Activated CD4-positive, alpha-beta T cell treated with anti-CD3 and anti-CD28 coated beads, Interleukin-2, amount 50 U/mL, for 1 hour (primary cell): ENCODE measurements at places on chromosomes 6 and 20.

- DNase-seq, result no peak
Observed at GRCh38 chr6:53326372-53327016, 22.3 kb downstream of the ELOVL5 start.

DNA sequence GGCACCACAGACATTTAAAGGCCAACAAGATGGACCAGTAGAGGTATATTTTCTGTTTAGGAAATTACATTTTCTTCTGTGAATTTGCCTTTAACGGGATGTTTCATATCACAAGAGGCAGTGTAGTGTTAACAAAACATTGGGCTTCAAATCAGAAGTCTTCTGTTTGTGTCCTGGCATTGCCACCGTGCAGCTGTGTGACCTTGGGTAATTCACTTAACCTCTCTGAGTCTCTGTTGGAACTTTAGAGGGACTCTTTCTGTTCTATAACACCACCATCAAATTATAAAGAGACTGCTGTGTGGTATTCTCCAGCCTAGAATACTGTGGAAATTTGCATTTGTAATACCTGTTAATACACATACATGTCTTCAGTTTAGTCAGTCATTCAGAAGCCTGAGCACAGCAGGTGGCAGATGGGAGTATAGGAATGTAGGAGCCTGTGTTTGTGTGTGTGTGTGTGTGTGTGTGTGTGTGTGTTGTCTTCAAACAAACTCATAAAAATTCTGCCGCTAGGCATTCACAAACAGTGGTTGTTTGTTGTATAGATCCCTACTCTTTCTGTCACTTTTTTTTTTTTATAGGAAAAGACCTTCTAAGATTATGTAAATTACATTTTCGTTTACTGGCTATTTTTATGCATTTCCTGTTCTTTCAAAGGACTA is 22.6 kb downstream of the UST start:
- no peak for DNase-seq

GRCh38 chr6:10276106-10276505 is 138.8 kb downstream of the TFAP2A start:
- no peak for DNase-seq

- no peak for DNase-seq
Observed at GRCh38 chr6:163383912-163384311, 30.6 kb upstream of the QKI start.

- no peak for DNase-seq
Observed at GRCh38 chr20:49644980-49645565, 68.6 kb downstream of the B4GALT5 start.

DNA sequence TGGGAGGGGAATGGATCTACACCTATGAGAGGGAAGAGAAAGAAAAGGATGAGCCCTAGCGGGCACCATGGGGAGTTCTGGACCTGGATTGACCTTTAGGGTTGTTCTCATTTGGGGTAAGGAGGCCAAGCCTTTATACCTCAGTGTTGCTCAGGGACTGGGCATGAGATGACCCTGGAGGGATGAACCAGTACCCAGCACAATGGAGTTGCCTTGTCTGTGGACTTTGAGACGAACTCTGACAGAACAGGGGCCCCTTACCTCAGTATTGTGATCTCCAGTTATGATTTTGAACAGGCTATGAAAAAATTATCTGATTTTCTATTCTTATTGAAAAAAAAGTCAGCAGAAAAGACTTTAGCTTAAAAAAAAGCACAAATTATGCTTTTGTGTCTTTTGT is 88.6 kb downstream of the FOXA2 start:
- no peak for DNase-seq

- no peak for DNase-seq
Observed at GRCh38 chr20:33127422-33128097, 40.4 kb upstream of the BPIFA2 start.

DNA sequence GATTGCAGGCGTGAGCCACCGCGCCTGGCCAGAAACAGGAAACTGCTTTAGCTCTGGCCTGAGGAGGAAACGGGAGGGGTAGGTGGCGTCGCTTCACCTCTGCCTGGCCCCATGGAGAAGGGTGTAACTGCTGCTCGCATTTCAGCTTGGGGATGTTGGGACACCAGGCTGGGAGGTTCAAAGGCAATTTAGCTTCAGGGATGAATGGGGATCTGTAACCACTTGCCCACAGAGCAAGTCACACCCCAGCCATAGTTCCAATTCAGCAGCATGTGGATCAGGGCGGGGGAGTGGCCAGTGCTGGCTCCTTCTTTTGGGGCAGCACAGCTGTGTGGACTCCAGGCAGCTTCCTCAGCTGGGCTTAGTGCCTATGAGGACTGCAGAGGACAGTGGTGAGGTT is 34.8 kb upstream of the NUP153 start:
- no peak for DNase-seq

GRCh38 chr20:38369389-38369788 is 23.1 kb downstream of the LBP start:
- no peak for DNase-seq

GRCh38 chr20:2756056-2756611 is 44.3 kb downstream of the CPXM1 start:
- DNase-seq, result no peak

- DNase-seq, result no peak
Observed at GRCh38 chr6:139820210-139820609, 445.8 kb upstream of the CITED2 start.

DNA sequence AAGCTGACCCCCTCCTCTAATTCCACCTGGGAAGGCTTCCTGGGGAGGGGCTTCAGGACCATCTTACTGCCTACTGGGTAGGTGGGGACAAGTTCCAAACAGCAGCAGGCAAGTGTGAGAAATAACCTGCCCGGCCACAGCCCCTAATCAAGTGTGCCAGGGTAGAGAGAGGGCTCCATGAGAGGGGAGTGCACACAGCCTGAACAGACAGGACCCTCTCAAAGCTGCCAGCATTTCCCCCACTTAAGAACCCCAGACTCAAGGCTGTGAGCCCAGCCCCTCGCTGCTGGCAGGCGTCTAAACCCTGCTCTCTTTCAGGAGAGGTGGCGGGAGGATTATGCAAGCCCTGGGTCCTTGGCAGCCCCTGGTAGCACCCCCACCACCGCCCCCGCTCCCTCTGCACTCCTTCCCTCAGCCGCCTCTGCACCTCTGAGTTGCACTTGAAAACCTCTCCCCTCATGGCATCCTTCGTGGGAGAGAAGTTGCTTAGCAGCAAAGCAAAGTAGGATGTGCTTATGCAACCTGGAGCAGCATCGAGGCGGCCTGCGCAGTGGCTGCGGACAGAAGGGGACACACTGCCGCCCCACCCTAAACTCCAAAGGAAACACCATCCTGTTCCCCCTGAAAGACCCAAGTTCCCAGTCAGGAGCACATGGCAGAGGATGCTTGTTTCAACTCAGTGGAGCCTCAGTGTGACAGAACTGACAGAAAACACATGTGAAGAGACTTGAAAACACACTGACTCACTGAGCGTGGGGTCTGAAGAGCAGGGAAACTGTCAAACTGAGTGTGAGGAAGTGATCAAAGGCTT is 10.5 kb downstream of the DDRGK1 start:
- no peak for DNase-seq

DNA sequence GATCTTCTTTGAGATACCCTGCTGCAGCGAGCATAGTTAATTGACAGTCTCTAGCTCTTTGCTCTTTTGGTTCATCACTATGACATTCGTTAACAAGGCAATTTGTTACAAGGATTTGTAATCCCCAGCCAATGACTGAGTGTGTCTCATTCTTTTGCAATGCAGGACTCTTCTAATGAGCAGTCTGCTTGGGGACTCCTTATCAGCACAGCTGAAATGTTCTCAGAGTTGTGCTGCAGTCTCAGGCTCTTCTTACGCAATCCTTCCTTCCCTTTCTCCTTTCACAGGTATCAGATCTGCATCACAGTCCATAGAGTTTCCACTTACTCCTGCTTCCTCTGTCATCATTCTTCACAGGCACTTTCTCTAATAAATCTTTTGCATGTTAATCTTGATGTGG is 161.2 kb upstream of the OGFRL1 start:
- no peak for DNase-seq

DNA sequence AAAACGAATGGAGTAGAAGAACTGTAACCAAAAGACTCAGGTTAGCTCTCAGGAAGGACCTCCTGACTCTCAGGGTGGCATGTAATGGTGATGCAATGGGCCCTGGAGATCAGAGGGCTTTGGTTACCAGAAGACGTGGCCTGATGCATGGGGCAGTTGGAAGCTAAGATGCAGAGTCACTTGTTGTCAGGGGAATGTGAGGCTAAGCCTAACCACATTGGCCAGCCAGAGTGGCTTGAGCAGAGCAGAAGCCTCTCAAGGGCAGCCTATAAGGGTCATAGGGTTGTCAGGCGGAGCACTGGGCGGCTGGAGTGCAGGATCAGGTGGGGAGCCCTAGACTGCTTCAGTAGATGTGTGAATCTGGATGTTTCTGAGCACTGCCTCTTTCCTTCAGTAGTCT is 5.9 kb downstream of the CNBD2 start:
- no peak for DNase-seq

GRCh38 chr6:125224231-125224861 is 70.8 kb downstream of the TPD52L1 start:
- no peak for DNase-seq

- no peak for DNase-seq
Observed at GRCh38 chr20:46056027-46056833, 27.2 kb downstream of the SLC12A5 start.

DNA sequence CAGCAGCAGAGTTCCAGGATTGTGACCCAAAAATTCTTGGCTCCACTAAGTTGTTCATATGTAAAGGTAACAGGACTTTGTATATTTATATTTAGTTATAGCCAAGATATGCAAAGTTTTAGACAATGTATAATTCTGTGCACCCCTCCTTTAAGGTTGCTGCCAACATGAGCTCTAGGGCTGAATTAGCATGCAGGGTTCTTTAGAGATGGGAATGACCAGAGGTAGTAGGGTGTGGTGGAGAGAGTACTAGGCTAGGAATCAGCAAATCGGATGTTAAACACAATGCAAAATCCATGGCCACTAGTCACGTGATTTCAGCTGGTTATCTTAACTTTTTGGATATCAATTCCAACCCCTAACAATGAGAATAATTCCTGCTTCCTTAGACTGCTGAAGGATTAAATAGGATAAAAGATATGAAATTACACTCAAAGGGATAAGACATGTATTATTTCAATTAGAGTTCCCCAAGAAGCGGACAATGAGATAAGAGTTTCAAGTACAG is 260.3 kb upstream of the RNF24 start:
- no peak for DNase-seq

- no peak for DNase-seq
Observed at GRCh38 chr6:52552278-52552643, 24.6 kb downstream of the TRAM2 start.

DNA sequence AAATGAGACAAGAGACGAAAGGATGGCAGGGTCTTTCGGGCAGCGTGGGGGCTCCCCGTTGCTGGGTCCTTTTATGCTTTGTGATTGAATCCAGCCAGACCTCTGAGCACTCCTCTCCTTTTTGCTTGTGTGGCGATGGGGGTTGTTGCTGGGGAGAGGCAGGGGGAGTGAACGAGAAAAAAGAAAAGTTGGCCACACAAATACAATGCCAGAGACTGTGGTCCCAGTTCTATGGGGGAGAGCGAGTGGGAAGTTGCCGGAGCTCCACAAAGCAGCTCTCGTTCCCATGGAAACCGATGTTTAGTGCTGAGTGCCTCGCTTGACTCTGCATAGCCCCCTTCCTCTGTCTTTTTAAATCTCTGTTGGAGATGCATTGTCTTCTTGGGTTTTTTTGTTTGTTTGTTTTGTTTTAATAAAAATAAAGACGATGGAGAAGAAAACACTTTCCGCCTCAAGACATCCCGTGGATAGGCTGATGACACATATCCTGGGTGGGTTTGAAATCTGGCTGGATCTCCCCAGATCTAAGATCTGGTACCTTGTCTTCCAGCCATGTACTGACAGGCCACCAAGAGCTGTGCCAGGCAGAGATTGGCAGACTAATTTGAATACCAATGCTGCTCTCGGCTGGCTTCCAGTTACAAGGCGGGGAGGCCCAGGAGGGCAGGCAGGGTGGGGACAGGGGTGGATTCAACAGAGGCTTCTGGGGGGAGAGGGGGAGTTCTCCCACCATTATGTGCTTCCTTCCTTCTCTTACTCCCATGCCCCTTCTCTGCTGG is 529.3 kb downstream of the QKI start:
- no peak for DNase-seq

GRCh38 chr6:144528743-144529425 is 243.7 kb downstream of the UTRN start:
- no peak for DNase-seq

GRCh38 chr6:27601668-27602254 is 128.9 kb upstream of the ZNF184 start:
- DNase-seq, result no peak

DNA sequence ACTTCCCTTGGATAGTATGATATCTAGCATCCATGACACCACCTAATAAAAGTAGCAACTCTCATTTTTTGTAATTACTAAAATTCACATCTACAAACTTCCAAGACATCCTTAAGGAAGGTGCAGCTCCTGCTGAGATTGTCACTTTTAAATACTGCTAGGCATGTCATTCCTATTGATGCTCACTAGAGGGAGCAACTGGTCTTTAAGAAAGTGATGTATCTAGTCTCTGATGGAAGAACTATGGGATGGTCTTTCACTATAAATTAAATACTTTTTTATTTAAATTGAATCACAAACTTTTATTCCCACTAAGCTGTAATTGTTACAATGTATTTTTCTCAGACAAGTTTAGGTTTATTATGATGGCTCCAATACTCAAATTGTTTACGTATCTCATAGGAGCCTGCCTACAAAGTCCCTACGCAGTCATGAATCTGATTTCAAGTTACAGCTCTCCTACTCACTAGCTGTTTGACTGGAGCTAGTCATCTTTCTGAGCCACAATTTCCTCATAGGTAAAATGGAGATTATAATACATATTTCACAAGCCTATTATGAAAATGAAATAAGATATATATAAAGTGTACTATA is 8.1 kb upstream of the TSPYL1 start:
- DNase-seq, result no peak

DNA sequence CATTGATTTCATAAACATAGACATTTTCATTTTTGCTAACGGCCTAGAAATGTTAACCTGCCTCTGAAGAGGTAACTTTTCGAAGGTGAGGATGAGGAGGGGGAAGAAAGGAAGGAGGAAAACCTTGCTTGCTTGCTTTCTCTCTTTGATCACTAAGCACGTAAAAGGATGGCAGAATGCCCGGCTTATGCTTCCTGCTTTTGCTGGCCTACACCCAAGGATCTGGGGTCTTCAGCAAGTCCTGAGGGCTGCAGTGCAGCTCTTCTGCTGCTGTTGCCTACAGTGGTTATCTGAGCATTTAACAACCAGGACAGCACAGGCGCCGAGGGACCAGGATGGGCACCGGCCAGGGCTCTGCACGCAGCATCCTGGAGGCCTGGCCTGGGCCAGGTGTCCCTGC is 150.8 kb upstream of the TAB2 start:
- DNase-seq, result no peak

GRCh38 chr20:58459058-58459750 is 56.0 kb downstream of the APCDD1L start:
- no peak for DNase-seq
